ENCODE measurements at places on chromosomes 5 and 9.

DNA sequence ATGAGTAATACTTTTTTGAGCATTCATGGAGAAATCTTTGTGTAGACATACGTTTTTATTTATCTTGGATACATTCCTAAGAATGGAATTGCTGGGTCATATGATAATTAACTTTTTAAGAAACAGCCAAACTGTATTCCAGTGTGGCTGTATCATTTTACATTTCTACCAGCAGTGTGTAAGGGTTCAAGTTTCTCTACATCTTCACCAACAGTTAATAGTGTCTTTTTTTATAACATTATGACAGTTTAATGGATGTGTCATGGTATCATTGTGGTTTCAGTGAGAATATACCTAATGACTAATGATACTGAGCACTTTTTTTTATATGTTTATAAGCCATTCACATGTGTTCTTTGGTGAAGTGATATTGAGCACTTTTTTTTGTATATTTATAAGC, 52.4 kb downstream of the NIPBL start:
- no peak for DNase-seq

- no peak for DNase-seq
These were observed 54.1 kb downstream of the IPPK start for GRCh38 chr9:92615790-92616189.

DNA sequence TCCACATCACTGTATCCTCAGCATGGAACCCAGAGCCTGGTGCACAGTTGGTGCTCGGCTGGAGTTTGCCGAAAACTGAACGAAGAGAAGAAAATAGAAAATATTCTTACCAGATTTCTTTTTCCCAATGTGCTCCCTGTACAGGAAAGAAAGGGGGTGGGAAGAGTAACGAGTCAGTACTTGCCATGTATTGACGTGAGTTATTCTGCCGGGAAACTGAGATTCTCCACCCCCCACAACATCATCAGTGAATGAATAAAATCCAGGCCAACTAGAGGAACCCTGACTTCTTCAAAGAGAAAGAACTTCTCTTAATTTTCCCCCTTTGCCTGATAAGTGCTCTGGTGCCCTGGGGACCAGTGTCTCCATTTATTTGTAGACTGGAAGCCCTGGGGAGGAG, 80.6 kb downstream of the SH3PXD2B start:
- no peak for DNase-seq

DNA sequence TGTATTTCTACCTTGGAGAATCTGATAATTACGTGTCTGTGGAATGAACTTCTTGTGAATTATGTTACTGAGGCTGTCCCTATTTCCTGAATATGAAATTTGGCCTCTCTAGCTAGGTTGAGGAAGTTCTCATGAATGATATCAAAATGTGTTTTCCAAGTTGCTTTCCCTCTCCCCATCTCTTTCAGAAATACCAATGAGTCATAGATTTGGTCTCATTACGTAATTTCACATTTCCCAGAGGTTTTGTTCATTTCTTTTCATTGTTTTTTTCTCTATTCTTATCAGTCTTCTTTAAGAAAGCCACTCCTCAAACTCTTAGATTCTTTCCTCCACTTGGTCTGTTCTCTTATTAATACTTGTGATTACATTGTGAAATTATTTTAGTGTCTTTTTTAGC, 923.8 kb upstream of the CDH9 start:
- no peak for DNase-seq

GRCh38 chr5:135155616-135156214, 121.7 kb upstream of the PITX1 start:
- no peak for DNase-seq

- DNase-seq = no peak
These were observed 398.1 kb downstream of the MAN2A1 start for GRCh38 chr5:110087829-110088228.

- no peak for DNase-seq
These were observed 23.0 kb downstream of the FGF18 start for GRCh38 chr5:171442287-171443042.

GRCh38 chr9:4927043-4927471, 58.0 kb upstream of the JAK2 start:
- no peak for DNase-seq

DNA sequence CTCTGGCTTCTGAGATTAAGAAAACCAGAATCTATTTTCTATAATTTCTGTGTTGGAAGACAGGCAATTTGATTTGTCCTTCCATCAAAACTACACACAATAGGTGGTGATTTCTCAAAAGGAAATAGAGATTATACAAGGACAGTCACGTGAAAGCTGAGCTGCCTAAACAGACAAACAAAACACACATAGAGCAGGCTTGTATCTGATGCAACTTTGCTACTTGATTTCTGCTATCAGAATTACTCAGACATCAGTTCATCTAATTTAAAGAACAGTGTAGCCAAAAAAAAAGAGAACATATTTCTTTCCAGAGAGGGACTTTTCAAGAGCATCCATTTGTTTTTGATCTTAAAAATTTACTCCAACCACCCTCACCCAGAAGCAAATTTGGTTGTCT, 2128.3 kb upstream of the C9orf72 start:
- no peak for DNase-seq

GRCh38 chr5:93891491-93892480, 150.4 kb upstream of the POU5F2 start:
- DNase-seq = peak; percentile 80

- DNase-seq = no peak
These were observed 64.4 kb upstream of the CACNA1B start for GRCh38 chr9:137813167-137813566.

- DNase-seq = no peak
These were observed 541.4 kb downstream of the KCTD16 start for GRCh38 chr5:144712090-144712489.

- DNase-seq = no peak
These were observed 9.0 kb downstream of the TLX3 start for GRCh38 chr5:171318026-171318425.

GRCh38 chr9:104069288-104069687, 24.8 kb upstream of the SMC2 start:
- no peak for DNase-seq

GRCh38 chr5:78515670-78516069, 132.9 kb downstream of the LHFPL2 start:
- peak; percentile 11 for DNase-seq

DNA sequence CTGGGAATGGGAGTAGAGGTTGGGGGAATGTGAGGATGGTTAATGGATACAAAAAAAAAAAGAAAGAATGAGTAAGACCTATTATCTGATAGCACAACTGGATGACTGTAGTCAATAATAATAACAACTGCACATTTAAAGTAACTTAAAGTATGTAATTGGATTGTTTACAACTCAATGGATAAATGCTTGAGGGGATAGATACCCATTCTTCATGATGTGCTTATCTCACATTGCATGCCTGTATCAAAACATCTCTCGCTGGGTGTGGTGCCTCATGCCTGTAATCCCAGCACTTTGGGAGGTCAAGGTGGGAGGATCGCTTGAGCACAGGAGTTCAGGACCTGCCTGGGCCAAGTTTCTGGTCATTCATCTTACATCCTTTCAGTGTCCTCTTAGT, 34.6 kb downstream of the MCCC2 start:
- DNase-seq = no peak

All from NCI-H524 treated with DMSO at 0.1 percent for 48 hours (cell line).